HepG2 (cell line): ENCODE measurements at places on chromosomes 3 and 15. TPM values are rescaled to one million over a fixed set of nuclear protein-coding genes. Genes with fewer than 3 reads are reported as not detected.

- H3K27ac ChIP-seq: no peak overlapping the region
- H3K36me3 ChIP-seq: no peaks in the 10 kb centered on the region
- no peaks in the 10 kb centered on the region; the same call in 1 of the 2 replicates for H3K4me1 ChIP-seq
- no peak for DNase-seq
These were observed 42.3 kb downstream of the NR1D2 start for GRCh38 chr3:23987356-23987755.

DNA sequence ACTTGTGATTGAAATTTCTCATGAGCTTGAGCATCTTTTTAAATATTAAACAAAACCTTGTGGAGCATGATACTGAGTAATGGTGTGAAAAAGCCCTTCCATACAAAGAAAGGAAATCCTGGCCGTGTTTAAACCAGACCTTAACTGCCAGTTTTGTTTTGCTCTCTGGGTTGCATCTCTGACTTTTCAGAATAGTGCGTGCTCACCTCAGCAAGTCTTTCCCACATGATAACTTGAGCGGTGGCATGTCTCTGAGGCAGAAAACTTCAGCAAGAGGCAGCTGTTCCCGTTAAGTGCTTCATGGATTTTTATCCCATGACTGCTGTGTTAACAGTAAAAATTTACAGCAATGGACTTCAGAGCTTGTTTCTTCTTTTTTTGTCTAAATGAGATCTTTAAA is 393.3 kb downstream of the FEZF2 start:
- no peaks in the 10 kb centered on the region for H3K27me3 ChIP-seq
- peaks cover 11% of the 10 kb centered on the region for H3K4me1 ChIP-seq
- no peak overlapping the region for H3K27ac ChIP-seq
- no peaks in the 10 kb centered on the region for H3K36me3 ChIP-seq
- DNase-seq: no peak

DNA sequence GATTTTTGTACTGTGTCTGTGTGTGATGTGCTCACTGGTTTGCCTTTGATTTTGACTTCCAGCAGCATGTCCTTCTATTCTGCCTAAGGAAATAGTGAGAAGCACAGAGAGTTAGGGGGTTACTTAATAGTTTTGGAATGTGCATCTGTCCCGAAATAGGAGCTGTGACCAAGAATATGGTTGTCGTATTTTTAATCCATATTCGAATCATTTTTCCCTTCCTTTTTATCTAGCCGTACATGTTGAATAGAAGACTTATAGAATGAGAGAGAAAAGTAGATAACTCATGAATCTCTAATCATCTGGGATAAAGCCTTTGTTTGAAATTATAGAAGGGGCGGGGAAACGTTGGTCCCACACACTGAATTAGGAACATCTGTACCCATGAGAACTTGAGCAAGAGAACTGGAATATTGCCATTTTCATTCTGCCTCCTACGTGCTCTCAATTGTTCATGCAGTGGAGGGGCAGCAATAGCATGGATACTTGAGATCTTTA is 23.6 kb downstream of the CRTC3 start:
- H3K4me3 ChIP-seq: no peak overlapping the region
- DNase-seq: no peak
- no peaks in the 10 kb centered on the region for H3K36me3 ChIP-seq
- H3K4me1 ChIP-seq: peaks cover 21% of the 10 kb centered on the region
- no peaks in the 10 kb centered on the region for H3K27me3 ChIP-seq

GRCh38 chr15:43168192-43169107 is 16.8 kb upstream of the CCNDBP1 start:
- H3K36me3 ChIP-seq: peaks cover 20% of the 10 kb centered on the region; the same call in 1 of the 3 replicates
- H3K27ac ChIP-seq: no peak overlapping the region
- H3K4me3 ChIP-seq: no peak overlapping the region
- H3K27me3 ChIP-seq: no peaks in the 10 kb centered on the region
- DNase-seq: no peak
- H3K4me1 ChIP-seq: no peaks in the 10 kb centered on the region

DNA sequence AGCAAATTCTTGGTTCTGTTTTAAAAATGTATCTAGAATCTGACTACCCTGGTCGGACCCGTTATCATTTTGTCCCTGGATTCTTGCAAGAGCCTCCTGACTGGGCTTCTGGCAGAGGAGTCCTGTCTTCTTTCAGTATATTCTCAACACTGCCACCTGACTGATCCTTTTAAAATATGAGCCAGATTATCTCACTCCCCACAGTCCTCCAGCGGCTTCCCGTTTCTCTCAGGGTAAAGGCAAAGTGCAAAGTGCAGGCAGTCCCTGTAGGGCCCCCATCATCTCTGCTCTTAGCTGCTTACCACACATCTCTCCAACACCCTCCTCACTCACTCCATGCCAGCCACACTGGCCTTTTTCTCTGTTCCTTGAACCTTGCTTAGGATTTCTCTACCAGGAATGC is 28.4 kb downstream of the CRTC3 start:
- no peaks in the 10 kb centered on the region for H3K36me3 ChIP-seq
- peak; percentile 84 for DNase-seq
- peak overlapping the region; percentile 16; the same call in 1 of the 2 replicates for H3K4me3 ChIP-seq
- peaks cover 67% of the 10 kb centered on the region for H3K4me1 ChIP-seq
- peak overlapping the region; percentile 72 for H3K27ac ChIP-seq
- no peaks in the 10 kb centered on the region for H3K27me3 ChIP-seq

DNA sequence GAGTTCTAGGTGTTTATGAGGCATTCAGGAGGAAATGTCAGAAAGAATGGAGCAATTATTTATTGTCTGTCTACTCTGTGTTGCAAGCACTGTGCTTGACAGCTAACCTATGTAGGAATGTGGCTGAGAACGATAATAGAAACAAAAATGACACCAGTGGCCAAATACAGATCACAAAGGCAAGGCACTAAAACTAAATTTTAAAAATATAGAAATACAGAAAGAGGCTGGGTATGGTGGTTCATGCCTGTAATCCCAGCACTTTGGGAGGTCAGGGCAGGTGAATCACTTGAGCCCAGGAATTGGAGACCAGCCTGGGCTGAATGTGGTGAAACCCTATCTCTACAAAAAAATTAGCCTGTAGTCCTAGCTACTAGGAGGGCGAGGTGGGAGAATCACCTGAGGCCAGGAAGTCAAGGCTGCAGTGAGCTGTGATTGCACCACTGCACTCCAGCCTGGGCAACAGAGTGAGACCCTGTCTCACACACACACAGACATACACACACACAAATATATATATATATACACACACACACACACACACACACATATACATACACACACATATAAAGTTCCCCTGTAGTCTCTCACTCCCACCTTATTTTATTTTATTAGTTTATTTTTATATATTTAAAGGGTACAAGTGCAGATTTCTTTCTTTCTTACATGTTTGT is 6.0 kb downstream of the PRKCI start:
- H3K27ac ChIP-seq: no peak overlapping the region
- no peak overlapping the region for H3K4me3 ChIP-seq
- H3K36me3 ChIP-seq: no peaks in the 10 kb centered on the region

GRCh38 chr3:119542168-119542767 is 17.1 kb downstream of the CD80 start:
- no peaks in the 10 kb centered on the region for H3K36me3 ChIP-seq
- no peak overlapping the region for H3K4me3 ChIP-seq
- H3K4me1 ChIP-seq: no peaks in the 10 kb centered on the region
- H3K27ac ChIP-seq: no peak overlapping the region

DNA sequence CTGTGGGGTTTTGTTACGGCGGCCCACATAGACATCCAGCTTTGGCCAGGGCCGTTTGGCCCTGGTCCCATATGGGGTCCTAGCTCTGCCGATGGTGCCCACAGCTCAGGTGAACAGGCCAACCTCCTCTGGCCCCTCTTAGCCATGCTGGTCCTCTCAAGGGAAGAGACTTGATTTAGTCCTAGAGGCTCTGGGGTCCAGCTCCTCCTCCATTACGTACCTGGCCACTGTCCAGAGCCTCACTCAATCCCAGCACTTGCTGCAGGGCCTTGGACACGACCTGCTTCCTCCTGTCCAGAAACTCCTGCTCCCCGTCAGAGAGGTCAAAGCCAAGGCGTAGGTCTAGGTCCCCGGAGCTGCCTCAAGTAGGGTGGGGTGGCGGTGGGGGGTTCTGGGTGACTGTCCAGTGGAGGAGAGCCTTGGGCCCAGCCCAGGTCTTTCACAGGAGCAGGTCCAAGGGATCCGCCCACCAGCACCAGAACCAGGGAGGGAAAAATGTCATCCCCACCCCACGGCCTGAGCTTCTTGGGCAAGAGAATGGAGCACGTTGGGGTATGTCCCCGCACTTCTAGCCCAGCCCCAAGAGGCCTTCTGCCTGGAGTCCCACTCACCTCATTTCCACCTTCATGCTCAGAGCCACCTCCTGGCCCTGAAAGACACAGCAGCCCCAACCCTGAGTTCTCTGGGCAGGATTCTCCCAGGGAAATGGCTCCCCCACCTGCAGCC is 6.8 kb downstream of the PLA2G4F start:
- H3K4me3 ChIP-seq: no peak overlapping the region
- peaks cover 44% of the 10 kb centered on the region for H3K4me1 ChIP-seq
- peaks cover 1% of the 10 kb centered on the region; the same call in 1 of the 2 replicates for H3K27me3 ChIP-seq
- H3K27ac ChIP-seq: no peak overlapping the region
- peak; percentile 15 for DNase-seq
- H3K36me3 ChIP-seq: no peaks in the 10 kb centered on the region

DNA sequence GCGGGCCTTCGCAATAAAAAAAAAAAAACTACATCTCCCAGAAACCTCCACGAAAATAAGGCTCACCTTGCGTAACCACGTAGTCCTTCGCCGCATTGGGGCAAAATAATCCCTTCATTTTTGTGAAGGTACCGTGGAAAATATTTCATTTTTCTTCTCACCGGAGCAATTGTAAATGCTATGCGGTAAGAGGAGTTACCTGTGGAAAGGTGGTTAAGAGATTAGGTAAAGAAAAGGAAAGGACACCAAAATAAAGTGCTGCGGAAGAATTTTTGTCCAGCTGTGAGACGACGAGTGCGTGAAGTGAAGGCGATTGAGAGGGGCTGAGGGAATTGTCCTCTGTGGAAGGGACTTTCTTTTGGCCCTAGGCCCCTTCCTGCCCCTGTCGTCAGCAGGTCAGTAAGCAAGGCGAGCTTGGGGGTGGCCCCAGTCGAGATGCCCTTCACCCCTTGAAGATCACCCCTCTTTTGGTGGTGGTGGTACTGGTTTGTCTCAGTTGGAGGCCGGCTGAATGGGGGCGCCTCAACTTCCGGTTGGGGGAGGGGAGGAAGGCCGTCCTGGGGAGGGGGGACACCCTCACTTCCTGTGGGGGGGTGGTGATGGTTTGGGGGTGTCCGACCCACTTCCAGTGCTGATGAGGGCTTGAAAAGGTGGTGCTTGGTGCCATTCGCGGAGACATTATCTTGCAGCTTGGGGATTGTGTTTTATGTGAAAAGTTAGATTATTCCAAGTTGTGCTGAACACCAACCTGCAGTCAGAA is at the start of gene HMG20A:
TSS of gene HMG20A (plus strand) at position 279 of the 760 bp plus-strand sequence. CDS start 37,520 bp downstream, outside the sequence.
- peaks cover 64% of the 10 kb centered on the region for H3K4me1 ChIP-seq
- H3K4me3 ChIP-seq: peak within 1 kb of the TSS; percentile 87
- no peaks in the 10 kb centered on the region; the same call in 1 of the 3 replicates for H3K27me3 ChIP-seq

- H3K27ac ChIP-seq: peak overlapping the region; percentile 94
- H3K36me3 ChIP-seq: peaks cover 5% of the 10 kb centered on the region
- no peak for DNase-seq
- H3K4me1 ChIP-seq: peaks cover 45% of the 10 kb centered on the region
- no peaks in the 10 kb centered on the region for H3K27me3 ChIP-seq
- H3K4me3 ChIP-seq: peak overlapping the region; percentile 56
These were observed 596 bp downstream of the BTD start for GRCh38 chr3:15602146-15602536.

DNA sequence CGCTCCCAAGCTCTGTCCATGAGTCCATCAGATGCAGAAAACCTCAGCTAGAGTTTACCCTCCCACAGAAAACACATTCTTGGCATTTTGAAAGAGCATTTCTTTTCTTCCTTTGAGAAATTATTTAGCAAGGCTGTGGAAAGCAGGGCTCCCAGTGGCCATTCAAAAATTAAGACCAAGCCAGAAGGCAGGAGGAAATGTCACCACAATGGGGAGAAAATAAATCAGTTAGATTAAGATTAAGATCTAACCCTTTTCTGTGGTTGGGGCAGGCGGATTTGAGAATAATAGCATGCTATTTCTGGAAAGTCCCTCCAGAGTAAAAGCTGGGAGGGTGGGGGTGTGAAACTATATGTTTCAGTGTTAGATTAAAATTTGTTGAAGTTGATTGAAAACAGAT is 20.2 kb downstream of the LRIG1 start:
- H3K4me3 ChIP-seq: peak overlapping the region; percentile 61; the same call in 1 of the 2 replicates
- H3K27ac ChIP-seq: peak overlapping the region; percentile 99
- H3K36me3 ChIP-seq: no peaks in the 10 kb centered on the region
- peak; percentile 45 for DNase-seq
- H3K4me1 ChIP-seq: peaks cover 97% of the 10 kb centered on the region
- H3K27me3 ChIP-seq: no peaks in the 10 kb centered on the region

DNA sequence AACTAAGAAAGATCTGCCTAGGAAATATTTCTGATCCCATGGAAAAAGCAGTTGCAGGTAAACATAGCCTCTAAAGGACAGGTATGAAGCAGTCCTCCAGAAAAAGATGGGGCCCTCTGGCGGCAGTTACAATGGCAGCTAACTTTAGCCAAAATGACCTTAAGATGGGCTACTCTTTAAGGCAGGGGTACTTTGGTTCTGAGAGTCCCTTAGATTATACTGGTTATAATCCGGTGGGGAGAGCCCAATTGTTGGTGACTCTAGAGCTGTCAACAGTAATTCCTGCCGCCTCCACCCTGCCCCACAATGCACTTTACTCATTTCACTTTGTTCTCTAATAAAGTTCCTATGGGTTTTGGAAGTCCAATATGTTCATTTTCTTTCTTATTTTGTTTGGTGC is 412.8 kb upstream of the WNT5A start:
- no peaks in the 10 kb centered on the region for H3K4me1 ChIP-seq
- no peaks in the 10 kb centered on the region for H3K27me3 ChIP-seq
- no peak overlapping the region for H3K27ac ChIP-seq

GRCh38 chr3:52788890-52789745 is 5.5 kb upstream of the ITIH3 start:
- H3K27ac ChIP-seq: no peak overlapping the region
- DNase-seq: no peak
- H3K4me1 ChIP-seq: peaks cover 100% of the 10 kb centered on the region
- no peaks in the 10 kb centered on the region for H3K27me3 ChIP-seq
- no peaks in the 10 kb centered on the region for H3K36me3 ChIP-seq
- no peak overlapping the region for H3K4me3 ChIP-seq

The PRR20G gene
- total RNA-seq: not detected in 2 replicates

The KCNH8 gene
- 0.04 TPM in 1 of 2 replicates, not detected in the other for total RNA-seq

The EFHB gene
- total RNA-seq: 0.15 TPM in 1 of 2 replicates, not detected in the other

The MGA gene
- 59.0 and 71.8 TPM in 2 replicates for total RNA-seq

The UCN2 gene
- 0.07 and 0.13 TPM in 2 replicates for total RNA-seq

The TICRR gene
- 14.3 and 14.8 TPM in 2 replicates for total RNA-seq

The GP5 gene
- not detected in 2 replicates for total RNA-seq

The DUT gene
- total RNA-seq: 131 and 133 TPM in 2 replicates

The ZMYND10 gene
- total RNA-seq: 0.49 and 0.60 TPM in 2 replicates

The STX19 gene
- not detected in 2 replicates for total RNA-seq
